ENCODE measurements at places on chromosomes 3 and 15.

- no peak for DNase-seq
These were observed 16.2 kb downstream of the CEP19 start for GRCh38 chr3:196695849-196696226.

- DNase-seq, result no peak
These were observed 17.5 kb upstream of the HACD2 start for GRCh38 chr3:123602325-123602724.

DNA sequence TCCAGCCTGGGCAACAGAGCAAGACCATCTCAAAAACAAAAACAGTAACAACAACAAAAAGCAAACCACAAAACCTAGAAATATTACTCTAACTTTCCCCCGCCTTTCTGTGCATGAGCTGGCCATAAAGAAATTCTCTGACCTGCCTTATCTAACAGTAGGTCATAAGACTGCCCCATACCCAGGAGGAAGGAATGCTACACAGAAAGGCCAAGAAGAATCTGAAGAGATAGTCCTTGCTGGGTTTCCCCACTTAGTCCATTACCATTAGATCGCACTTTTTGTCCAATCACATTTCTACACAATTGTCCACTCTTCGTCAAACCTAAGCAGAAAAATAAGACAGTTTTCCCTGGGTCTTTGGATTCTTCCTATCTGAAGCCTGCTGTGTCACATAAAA, 23.5 kb downstream of the CIAO2A start:
- DNase-seq, result no peak

- DNase-seq, result no peak
These were observed 61.3 kb upstream of the PSMD6 start for GRCh38 chr3:64084640-64085039.

GRCh38 chr3:25438791-25439555, 10.9 kb downstream of the RARB start:
- no peak for DNase-seq

DNA sequence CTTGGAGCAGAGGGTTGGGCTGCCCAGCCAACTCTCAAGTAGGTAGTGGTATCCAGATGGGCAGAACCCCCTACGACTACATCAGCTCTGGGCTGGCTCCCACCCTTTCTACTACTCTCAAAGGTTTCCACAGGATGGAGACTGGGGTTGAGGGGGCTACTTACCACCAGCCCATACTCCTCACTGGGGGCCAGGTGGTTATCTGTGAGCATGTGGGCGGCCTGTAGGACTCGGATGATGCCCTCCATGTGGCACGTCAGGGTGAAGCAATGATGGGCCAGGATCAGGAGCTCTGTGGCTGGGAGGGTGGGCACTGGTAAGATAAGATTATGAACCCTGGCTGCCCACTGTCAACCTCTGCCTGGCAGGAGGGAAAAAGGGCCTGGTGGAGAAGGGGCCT, 33.4 kb downstream of the EIF3J start:
- DNase-seq, result no peak

GRCh38 chr3:129504471-129505100, 23.9 kb upstream of the RHO start:
- no peak for DNase-seq

- DNase-seq, result no peak
These were observed 62.0 kb downstream of the P3H2 start for GRCh38 chr3:190058521-190059241.

- DNase-seq, result no peak
These were observed 271.9 kb upstream of the GADL1 start for GRCh38 chr3:31166249-31166885.

Measured in stimulated activated naive CD4-positive, alpha-beta T cell treated with Interleukin-2 at 50 U/mL for 16 hours (primary cell).